Chondrocyte (in vitro differentiated cells): ENCODE measurements at places on chromosomes 11 and 22. TPM values are rescaled to one million over a fixed set of nuclear protein-coding genes. Genes with fewer than 3 reads are reported as not detected.

Gene IGLL5
- total RNA-seq = not detected in 3 replicates

Gene SLC22A8
- total RNA-seq = not detected in 3 replicates

Gene VSIG10L2
- not detected in 3 replicates for total RNA-seq

DNA sequence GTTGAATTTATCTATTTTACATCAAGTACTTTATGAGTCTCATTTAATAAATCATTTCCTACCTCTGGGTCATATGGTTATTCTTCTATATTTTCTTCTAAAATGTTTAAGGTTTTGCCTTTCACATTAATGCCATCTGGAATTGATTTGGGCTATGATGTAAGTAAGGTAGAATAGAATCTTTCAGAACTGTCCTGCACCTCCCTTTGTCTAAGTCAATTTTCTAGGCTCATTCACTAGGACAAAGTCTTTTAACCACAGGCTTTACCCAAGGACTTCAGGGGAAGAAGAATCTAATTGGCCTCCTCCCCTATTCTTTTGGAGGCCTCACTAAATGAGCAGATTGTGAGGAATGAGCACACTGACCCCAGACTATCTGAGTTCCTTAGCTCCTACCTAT, 146.0 kb downstream of the BBOX1 start:
- H3K27me3 ChIP-seq = no peaks in the 10 kb centered on the region
- H3K36me3 ChIP-seq = peaks cover 4% of the 10 kb centered on the region
- H3K4me3 ChIP-seq = no peak overlapping the region
- DNase-seq = no peak
- no peak overlapping the region for H3K27ac ChIP-seq

GRCh38 chr11:73988227-73988626, 5.6 kb upstream of the UCP2 start:
- no peaks in the 10 kb centered on the region for H3K27me3 ChIP-seq
- no peak overlapping the region for H3K27ac ChIP-seq
- no peaks in the 10 kb centered on the region for H3K36me3 ChIP-seq
- H3K4me1 ChIP-seq = peaks cover 9% of the 10 kb centered on the region
